Heart right ventricle (tissue), 16 donors: ENCODE measurements at places on chromosomes 16 and 17. TPM values are rescaled to one million over a fixed set of nuclear protein-coding genes. Genes with fewer than 3 reads are reported as not detected.

DNA sequence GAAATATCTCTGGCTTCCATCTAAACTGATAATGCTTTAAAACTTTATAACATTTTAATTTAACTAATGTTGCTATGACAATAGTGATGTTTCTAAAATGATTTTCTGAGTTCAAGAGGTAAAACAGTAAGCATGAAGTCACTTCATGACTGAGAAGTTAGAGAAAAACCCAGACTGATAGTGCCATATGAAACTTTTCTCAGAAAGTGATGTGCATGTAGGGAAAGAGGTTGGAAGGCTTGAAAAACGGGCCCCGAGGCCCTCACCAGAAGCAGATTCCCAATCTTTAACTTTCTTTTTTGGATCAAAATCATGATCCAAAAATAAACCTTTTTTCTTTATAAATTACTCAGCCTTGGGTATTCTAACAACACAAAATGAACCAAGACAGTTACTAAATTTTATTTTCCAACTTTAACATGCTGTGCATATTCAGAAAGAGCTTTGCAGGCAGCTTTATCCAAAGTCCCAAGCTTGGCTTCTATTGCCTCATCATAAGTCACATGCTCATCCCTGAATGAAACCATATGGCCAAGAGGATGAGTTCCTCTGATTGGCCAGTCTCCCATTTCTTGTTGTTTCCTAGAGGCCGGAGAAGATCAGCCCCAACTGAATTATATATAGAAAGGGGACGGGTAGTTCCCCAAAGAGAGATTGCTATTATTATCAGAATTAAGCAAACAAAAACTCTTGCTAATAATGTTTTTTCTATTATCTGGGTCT is 357.6 kb upstream of the SALL1 start:
- H3K36me3 ChIP-seq = no peaks in the 10 kb centered on the region
- no peaks in the 10 kb centered on the region for H3K27me3 ChIP-seq
- DNase-seq = no peak
- H3K4me3 ChIP-seq = no peak overlapping the region
- no peak overlapping the region for H3K27ac ChIP-seq

GRCh38 chr16:12573300-12573699 is 230.4 kb downstream of the CPPED1 start:
- no peak overlapping the region for H3K27ac ChIP-seq
- no peaks in the 10 kb centered on the region for H3K4me1 ChIP-seq
- DNase-seq = no peak
- no peaks in the 10 kb centered on the region for H3K36me3 ChIP-seq

CD7 gene
- 6.0 TPM for total RNA-seq

DNA sequence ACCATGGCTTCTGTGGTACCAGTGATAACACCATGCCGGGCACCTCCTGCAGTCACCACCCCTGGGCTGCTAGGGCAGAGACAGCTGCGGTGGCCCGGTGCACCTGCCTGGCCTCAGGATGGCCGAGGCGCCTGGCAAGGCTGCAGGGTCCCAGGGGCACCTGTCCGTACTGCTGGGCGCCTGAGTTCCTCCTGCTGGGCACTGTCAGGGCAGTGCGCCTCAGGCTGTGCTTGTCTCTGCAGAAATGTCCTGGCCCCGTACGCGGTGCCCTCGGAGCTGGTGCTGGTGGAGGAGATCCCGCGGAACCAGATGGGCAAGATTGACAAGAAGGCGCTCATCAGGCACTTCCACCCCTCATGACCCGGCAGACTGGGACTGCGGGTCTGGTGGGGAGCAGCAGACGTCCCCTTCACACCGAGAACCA is 17.7 kb upstream of the CDH15 start:
- no peak overlapping the region for H3K27ac ChIP-seq
- no peak for DNase-seq
- peaks cover 36% of the 10 kb centered on the region for H3K36me3 ChIP-seq
- peaks cover 28% of the 10 kb centered on the region for H3K4me1 ChIP-seq

- no peak within 1 kb of the TSS for H3K27ac ChIP-seq
- DNase-seq = no peak
- no peaks in the 10 kb centered on the region for H3K36me3 ChIP-seq
Measured at GRCh38 chr16:799948-800833, at the start of gene GNG13. GNG13 (minus strand) TSS chr16:800734; CDS start chr16:799077, 1,657 bp downstream.

- H3K27ac ChIP-seq = no peak overlapping the region
- no peaks in the 10 kb centered on the region for H3K36me3 ChIP-seq
- H3K27me3 ChIP-seq = no peaks in the 10 kb centered on the region
Measured at GRCh38 chr17:78026381-78026780, 67.9 kb downstream of the TNRC6C start.

GRCh38 chr17:81686614-81687013 is 2.8 kb downstream of the HGS start:
- no peak overlapping the region for H3K27ac ChIP-seq
- no peak overlapping the region for H3K4me3 ChIP-seq

C17orf78 gene
- total RNA-seq = not detected

DNA sequence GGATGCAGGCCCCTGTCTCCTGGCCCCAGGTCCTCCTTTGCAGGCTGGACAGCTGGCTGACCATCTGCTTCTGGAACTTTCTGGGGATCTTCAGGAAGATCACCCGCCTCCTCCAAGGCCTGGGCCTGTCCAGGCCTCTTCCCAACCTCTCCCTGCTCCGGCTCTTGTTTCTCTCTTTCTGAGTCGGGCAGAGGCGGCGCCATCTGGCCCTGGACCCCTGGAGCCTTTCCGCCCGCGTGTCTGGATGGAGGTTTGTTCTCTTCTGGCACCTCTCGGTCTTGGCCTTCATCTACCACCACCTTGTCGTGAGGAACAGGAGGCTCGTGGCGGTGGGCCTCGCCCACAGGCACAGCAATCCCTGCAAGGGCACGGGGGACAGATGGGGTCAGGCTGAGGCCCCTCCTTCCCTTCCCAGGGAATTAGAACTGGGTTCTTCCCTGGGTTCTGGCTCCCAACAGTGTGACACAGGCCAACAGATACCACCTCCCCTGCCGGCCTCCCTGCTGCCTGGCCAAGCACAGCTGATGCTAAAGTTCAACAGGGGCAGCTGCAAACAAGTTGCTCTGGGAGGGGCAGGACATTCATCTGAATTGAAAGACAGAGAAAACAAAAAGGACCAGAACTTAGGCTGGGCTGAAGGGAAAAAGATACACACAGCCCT is 13.3 kb downstream of the NDUFAF8 start:
- peaks cover 11% of the 10 kb centered on the region for H3K4me1 ChIP-seq
- H3K4me3 ChIP-seq = no peak overlapping the region
- H3K36me3 ChIP-seq = no peaks in the 10 kb centered on the region
- DNase-seq = peak; percentile 10
- no peaks in the 10 kb centered on the region for H3K27me3 ChIP-seq
- H3K27ac ChIP-seq = no peak overlapping the region

GRCh38 chr17:44137891-44138709 is 3.6 kb upstream of the HROB start:
- H3K36me3 ChIP-seq = no peaks in the 10 kb centered on the region
- H3K4me1 ChIP-seq = no peaks in the 10 kb centered on the region
- H3K27me3 ChIP-seq = peaks cover 8% of the 10 kb centered on the region
- no peak overlapping the region for H3K4me3 ChIP-seq
- no peak overlapping the region for H3K27ac ChIP-seq
- peak; percentile 70 for DNase-seq

DNA sequence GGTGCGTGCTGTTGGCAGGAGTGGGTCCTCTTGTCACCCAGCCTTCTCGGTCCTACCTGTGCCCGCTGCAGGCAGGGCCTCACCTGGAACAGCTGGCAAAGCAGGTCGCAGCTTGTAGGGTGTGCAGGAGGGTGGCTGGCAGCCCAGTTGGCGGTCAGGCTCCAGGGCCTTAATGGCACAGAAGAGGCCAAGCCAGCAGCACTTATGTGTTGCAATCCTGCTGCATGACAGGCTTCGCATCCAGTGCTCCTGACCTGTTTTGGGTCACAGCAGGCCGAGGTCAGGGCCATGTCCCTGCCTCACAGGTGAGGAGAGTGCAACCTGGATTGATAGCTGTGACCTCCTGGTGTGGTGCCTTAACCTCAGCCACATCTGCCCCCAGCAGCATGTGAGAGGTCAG is 31.9 kb downstream of the ZC3H18 start:
- peaks cover 86% of the 10 kb centered on the region for H3K36me3 ChIP-seq
- H3K27ac ChIP-seq = no peak overlapping the region
- H3K27me3 ChIP-seq = no peaks in the 10 kb centered on the region
- peaks cover 19% of the 10 kb centered on the region for H3K4me1 ChIP-seq

- H3K27ac ChIP-seq = no peak overlapping the region
- peaks cover 10% of the 10 kb centered on the region for H3K4me1 ChIP-seq
- no peak overlapping the region for H3K4me3 ChIP-seq
- H3K27me3 ChIP-seq = no peaks in the 10 kb centered on the region
- no peak for DNase-seq
Measured at GRCh38 chr17:66526827-66527226, 224.4 kb downstream of the PRKCA start.

- H3K36me3 ChIP-seq = no peaks in the 10 kb centered on the region
- H3K4me1 ChIP-seq = no peaks in the 10 kb centered on the region
- H3K4me3 ChIP-seq = no peak overlapping the region
Measured at GRCh38 chr17:83176623-83177583, 97.5 kb downstream of the METRNL start.

GAS7 gene
- total RNA-seq = 59.4 TPM

DNA sequence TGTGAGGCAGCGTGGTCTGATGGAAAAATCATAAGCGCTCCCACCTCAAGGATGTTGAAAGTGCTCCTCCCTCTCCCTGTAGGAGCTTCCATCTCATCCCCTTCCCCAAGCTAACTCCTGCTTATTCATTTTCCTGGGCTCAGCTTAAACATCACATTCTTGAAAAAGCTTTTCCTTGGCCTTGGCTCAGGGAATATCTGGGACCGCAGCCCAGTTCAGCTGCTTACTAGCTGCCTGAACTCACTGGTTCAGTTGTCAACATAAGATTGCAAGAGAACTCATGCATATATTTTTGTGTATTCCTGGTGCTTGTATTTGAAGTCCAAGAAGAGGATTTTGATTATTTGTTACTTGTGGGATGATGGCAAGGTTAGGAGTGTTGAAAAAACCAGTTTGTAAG is 91.5 kb downstream of the UTP18 start:
- DNase-seq = peak; percentile 23
- peaks cover 6% of the 10 kb centered on the region for H3K27me3 ChIP-seq
- no peak overlapping the region for H3K4me3 ChIP-seq
- H3K27ac ChIP-seq = no peak overlapping the region

GCGR gene
- total RNA-seq = not detected

TBX6 gene
- total RNA-seq = 0.54 TPM

ZG16 gene
- total RNA-seq = not detected

DNA sequence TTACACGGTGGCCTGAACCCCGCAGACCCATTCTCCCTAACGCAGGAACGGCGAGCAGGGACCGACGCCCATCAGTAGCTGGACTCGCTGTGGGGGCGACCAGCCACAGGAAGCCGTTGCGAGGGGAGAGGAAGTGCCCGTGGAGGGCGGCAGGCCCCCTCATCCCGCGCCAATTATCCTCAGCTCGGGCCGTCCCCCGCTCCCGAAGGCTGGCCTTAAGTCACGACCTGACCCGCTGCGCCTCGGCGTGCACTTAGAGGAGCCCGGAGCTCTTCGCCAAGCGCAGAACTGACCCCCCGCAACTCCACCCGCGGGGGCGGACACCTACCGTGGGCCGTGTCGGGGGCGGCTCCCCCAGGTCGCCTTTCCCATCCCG is 401 bp downstream of the ARL16 start:
- H3K36me3 ChIP-seq = peaks cover 7% of the 10 kb centered on the region
- H3K27me3 ChIP-seq = no peaks in the 10 kb centered on the region
- H3K4me3 ChIP-seq = peak overlapping the region; percentile 95
- H3K4me1 ChIP-seq = peaks cover 15% of the 10 kb centered on the region

TSPOAP1 gene
- 12.2 TPM for total RNA-seq

DNA sequence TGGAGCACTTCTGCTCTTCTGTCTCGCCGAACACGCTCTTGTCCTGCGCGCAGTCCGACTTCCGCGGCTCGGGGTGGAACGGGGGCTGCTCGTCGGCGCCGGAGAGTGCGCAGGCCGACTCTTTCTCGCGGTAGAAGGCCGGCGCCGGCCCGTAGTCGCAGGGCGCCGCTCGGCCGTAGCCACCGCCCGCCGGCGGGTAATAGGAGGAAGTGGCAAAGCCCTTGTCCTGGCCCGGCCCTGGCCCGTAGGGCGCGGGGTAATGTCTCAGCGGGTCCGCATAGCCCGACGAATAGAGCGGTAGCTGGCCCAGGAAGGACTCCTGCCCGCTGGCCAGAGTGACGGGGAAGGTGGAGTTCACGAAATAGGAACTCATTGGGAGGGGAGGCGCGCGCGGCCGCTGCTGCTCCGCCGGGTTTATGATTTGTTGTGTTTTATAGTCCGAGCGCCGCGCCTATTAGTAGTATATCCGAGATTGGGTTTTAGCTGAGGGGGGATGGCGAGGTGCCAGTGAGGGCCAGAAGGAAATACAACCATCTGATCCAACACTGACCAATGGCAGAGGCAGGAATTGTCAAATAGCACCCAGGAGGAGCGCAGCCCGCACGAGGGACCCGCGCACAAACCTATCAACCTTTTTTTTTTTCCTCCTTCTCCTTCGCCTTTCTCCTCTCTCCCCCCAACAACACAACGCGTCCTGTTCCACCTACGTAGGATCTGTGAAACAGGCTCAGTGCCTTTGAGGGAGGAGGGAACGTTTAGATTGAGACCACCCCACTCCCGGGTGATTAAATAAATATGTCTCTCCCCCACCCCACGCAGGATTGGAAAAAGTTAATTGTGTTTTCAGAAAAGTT is 4.4 kb upstream of the HOXB5 start:
- peak overlapping the region; percentile 37 for H3K4me3 ChIP-seq
- no peak for DNase-seq
- peaks cover 18% of the 10 kb centered on the region for H3K4me1 ChIP-seq
- H3K36me3 ChIP-seq = no peaks in the 10 kb centered on the region

GRCh38 chr16:80369138-80369958 is 171.4 kb upstream of the DYNLRB2 start:
- no peaks in the 10 kb centered on the region for H3K4me1 ChIP-seq
- H3K27ac ChIP-seq = no peak overlapping the region
- H3K27me3 ChIP-seq = peaks cover 7% of the 10 kb centered on the region
- H3K36me3 ChIP-seq = no peaks in the 10 kb centered on the region
- peak; percentile 9 for DNase-seq
- no peak overlapping the region for H3K4me3 ChIP-seq

GRCh38 chr16:49749816-49750215 is 106.1 kb downstream of the ZNF423 start:
- H3K27ac ChIP-seq = no peak overlapping the region
- H3K27me3 ChIP-seq = peaks cover 11% of the 10 kb centered on the region
- DNase-seq = no peak
- H3K36me3 ChIP-seq = no peaks in the 10 kb centered on the region
- H3K4me1 ChIP-seq = peaks cover 34% of the 10 kb centered on the region

DNA sequence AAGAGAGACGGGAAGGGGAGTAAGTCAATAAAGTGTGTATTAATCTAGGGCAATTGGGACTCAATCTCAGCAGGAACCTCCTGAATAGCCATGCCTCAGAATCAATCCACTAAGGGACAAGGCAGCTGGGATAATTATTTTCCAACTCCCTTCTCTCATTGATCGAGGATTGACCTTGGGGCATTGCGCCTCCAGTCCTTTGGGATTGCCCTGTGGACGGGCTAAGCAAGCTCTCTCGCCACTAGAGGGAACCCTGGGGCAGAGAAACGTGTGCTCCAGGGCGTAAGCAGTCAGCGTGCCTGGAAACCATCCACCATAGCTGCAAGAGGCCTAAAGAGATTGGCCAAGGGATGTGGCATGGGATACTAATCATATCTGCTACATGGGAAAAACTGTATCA is 53.9 kb upstream of the ERCC4 start:
- no peaks in the 10 kb centered on the region for H3K27me3 ChIP-seq
- H3K4me1 ChIP-seq = no peaks in the 10 kb centered on the region
- no peaks in the 10 kb centered on the region for H3K36me3 ChIP-seq
- no peak overlapping the region for H3K4me3 ChIP-seq
- no peak overlapping the region for H3K27ac ChIP-seq

GRCh38 chr16:73286346-73287267 is 238.7 kb upstream of the ZFHX3 start:
- peaks cover 21% of the 10 kb centered on the region for H3K27me3 ChIP-seq
- no peak overlapping the region for H3K27ac ChIP-seq
- no peak for DNase-seq
- no peaks in the 10 kb centered on the region for H3K36me3 ChIP-seq
- H3K4me3 ChIP-seq = no peak overlapping the region

OSBPL7 gene
- total RNA-seq = 6.5 TPM

GPRC5C gene
- 28.0 TPM for total RNA-seq
